Immature natural killer cell (primary cell): ENCODE measurements at places on chromosomes 1 and 21. TPM values are rescaled to one million over a fixed set of nuclear protein-coding genes. Genes with fewer than 3 reads are reported as not detected.

DNA sequence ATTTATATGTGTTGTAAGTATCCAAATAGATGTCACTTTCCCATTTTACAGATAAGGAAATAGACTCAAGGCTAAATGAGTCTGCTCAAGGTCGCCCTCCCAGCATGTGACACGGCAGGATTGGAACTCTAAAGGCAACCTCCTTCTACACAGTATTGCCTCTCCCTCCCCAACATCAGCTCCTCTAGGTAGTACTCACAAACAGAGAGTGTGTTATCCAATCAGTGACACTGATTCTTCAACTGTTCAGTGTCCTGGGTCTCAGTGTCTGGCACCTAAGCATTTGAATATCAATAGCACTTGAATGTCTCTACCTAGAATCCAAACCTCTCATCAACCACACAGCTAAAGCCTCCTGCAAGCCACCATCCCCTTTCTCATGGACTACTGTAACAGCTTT is 87.1 kb downstream of the DAB1 start:
- peaks cover 6% of the 10 kb centered on the region for H3K27me3 ChIP-seq
- H3K36me3 ChIP-seq = no peaks in the 10 kb centered on the region
- DNase-seq = no peak
- H3K27ac ChIP-seq = no peak overlapping the region
- H3K4me1 ChIP-seq = no peaks in the 10 kb centered on the region
- H3K4me3 ChIP-seq = no peak overlapping the region

GRCh38 chr1:2270260-2271100 is 42.4 kb downstream of the SKI start:
- no peaks in the 10 kb centered on the region for H3K36me3 ChIP-seq
- no peak overlapping the region for H3K27ac ChIP-seq
- peaks cover 15% of the 10 kb centered on the region for H3K4me1 ChIP-seq

- H3K36me3 ChIP-seq = peaks cover 8% of the 10 kb centered on the region
- no peak overlapping the region for H3K4me3 ChIP-seq
- peaks cover 22% of the 10 kb centered on the region for H3K27me3 ChIP-seq
Measured at GRCh38 chr21:44910229-44911067, 10.3 kb downstream of the ITGB2 start.

- DNase-seq = no peak
- H3K4me3 ChIP-seq = no peak overlapping the region
- H3K36me3 ChIP-seq = no peaks in the 10 kb centered on the region
Measured at GRCh38 chr1:47536646-47537118, 98.8 kb downstream of the FOXD2 start.

Gene MYOM3
- not detected for polyA plus RNA-seq

GRCh38 chr1:219416598-219417238 is 196.2 kb downstream of the ZC3H11B start:
- H3K27me3 ChIP-seq = peaks cover 1% of the 10 kb centered on the region
- no peak overlapping the region for H3K27ac ChIP-seq
- no peaks in the 10 kb centered on the region for H3K4me1 ChIP-seq
- no peaks in the 10 kb centered on the region for H3K36me3 ChIP-seq

DNA sequence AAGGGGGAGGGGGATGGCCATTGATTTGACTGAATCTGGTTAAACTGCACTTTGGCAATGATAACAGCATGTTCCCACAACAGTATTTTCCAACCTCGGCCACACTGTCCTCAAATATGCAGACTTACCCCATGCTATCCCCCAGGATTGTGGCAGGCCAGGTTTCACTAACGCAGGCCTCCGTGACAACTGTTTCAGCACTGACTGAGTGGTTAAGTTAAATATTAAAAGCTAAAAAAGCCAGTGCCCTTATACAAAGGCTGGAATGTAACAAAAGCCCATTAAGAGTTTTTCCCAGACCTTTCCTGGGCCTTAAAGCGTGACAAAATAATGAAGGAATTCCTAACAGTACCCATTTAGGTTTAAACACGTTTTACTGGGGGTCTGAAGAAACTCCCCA is 202.9 kb downstream of the USP25 start:
- no peaks in the 10 kb centered on the region for H3K36me3 ChIP-seq
- H3K27ac ChIP-seq = no peak overlapping the region
- H3K4me3 ChIP-seq = no peak overlapping the region
- H3K27me3 ChIP-seq = no peaks in the 10 kb centered on the region

- no peak for DNase-seq
- H3K27me3 ChIP-seq = no peaks in the 10 kb centered on the region
- no peaks in the 10 kb centered on the region for H3K4me1 ChIP-seq
- H3K27ac ChIP-seq = no peak overlapping the region
Measured at GRCh38 chr21:14243874-14244273, 27.9 kb downstream of the RBM11 start.

DNA sequence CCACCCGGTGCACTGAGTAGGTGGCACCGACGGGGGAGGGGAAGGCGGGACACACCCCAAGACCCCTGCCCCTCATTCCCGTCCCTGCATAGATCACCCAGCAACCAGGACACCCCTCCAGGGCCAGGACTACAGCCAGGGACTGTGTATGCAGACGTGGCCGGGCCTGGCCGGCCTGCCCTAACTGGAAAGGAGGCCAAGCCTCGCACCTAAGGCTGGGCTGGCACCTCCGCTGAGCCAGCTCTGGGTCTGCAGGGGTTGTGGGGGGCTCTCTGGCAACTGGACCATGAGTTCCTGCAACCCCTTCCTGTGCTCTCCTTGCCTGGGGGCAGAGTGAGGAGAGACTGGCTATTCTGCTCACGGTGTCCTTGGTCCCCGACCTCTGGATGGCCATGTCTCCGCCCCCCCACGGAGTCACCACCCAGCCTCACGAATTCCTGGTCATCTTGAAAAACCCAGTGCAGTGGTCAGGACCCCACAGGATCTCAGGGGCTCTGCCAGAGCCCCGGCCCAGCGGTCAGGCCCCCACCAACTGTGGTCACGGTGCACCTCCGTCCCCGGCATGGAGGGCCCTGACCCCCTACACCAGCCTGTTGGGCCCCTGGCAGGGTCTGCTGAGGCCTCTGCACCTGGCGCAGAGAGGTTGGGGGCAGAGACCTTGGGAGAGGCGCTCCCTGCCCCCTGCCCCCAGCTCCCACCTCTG is 1.1 kb upstream of the FNDC10 start:
- H3K36me3 ChIP-seq = no peaks in the 10 kb centered on the region
- peaks cover 5% of the 10 kb centered on the region for H3K4me1 ChIP-seq
- DNase-seq = no peak
- H3K4me3 ChIP-seq = peak overlapping the region; percentile 38
- H3K27ac ChIP-seq = no peak overlapping the region
- peaks cover 2% of the 10 kb centered on the region for H3K27me3 ChIP-seq

DNA sequence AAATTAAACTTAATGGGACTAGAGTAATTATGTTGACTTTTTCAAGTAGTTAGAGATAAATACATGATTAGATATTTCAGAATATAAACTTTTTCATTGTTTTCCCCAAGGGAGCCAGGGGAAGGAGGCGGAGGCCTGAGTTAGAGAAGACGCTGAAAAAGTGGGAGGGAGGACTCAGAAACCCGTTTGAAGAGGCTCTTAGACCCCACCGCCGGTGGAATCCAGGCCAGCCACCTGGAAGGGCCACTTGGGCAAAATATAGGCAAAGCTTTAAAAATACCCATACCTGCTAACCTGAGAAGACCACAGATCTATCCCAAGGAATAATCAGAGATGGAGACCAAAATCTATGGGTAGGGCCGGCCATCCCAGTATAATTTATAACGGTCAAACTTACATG is 242.6 kb downstream of the PTPRU start:
- H3K27me3 ChIP-seq = peaks cover 24% of the 10 kb centered on the region
- DNase-seq = no peak
- no peak overlapping the region for H3K27ac ChIP-seq
- no peak overlapping the region for H3K4me3 ChIP-seq

DNA sequence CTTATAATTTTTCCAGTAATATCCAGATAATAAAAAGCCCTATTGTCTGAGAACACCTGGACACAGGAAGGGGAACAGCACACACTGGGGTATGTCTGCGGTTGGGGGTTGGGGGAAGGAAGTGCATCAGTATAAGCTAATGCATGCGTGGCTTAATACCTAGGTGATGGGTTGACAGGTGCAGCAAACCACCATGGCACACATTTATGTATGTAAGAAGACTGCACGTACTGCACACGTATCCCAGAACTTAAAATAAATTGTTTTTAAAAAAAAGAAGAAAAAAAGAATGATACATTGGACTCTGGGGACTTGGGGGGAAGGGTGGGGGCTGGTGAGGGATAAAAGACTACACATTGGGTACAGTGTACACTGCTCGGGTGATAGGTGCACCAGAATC is 144.9 kb upstream of the C1orf174 start:
- H3K27me3 ChIP-seq = peaks cover 2% of the 10 kb centered on the region
- H3K27ac ChIP-seq = no peak overlapping the region

Gene SH2D5
- not detected for polyA plus RNA-seq

- no peak for DNase-seq
- peaks cover 37% of the 10 kb centered on the region for H3K4me1 ChIP-seq
- H3K27ac ChIP-seq = peak overlapping the region; percentile 99
- peak overlapping the region; percentile 90 for H3K4me3 ChIP-seq
- peaks cover 12% of the 10 kb centered on the region for H3K27me3 ChIP-seq
- peaks cover 9% of the 10 kb centered on the region for H3K36me3 ChIP-seq
Measured at GRCh38 chr1:212791261-212791675, 309 bp downstream of the NSL1 start.

- no peak for DNase-seq
Measured at GRCh38 chr1:87678266-87678665, 349.6 kb downstream of the LMO4 start.

DNA sequence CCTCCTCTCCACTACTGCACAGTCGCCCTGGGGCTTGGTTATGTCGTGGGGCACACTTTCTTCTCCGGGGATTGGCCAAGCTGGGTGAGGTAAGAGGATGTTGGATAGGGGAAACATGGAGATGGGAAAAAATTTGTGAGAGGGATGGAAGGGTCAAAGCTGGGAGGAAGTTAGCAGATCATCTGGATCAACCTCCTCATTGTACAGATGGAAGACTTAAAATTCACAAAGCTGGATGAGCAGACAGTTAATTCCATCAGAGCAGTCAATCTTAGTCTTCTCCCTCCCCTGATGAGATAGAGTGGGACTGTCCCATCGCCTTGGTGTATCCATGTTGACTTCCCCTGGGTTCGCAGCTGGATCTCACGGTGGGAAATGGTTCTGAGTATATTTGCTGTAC is 69.6 kb upstream of the CNTN2 start:
- DNase-seq = no peak
- no peak overlapping the region for H3K4me3 ChIP-seq
- no peak overlapping the region for H3K27ac ChIP-seq
- H3K36me3 ChIP-seq = no peaks in the 10 kb centered on the region
- H3K27me3 ChIP-seq = no peaks in the 10 kb centered on the region

- H3K27ac ChIP-seq = no peak overlapping the region
- H3K4me1 ChIP-seq = no peaks in the 10 kb centered on the region
- H3K4me3 ChIP-seq = no peak overlapping the region
- no peaks in the 10 kb centered on the region for H3K36me3 ChIP-seq
- DNase-seq = no peak
Measured at GRCh38 chr1:70039485-70039884, 165.9 kb downstream of the LRRC40 start.

Gene MRPS21
- 58.6 TPM for polyA plus RNA-seq

DNA sequence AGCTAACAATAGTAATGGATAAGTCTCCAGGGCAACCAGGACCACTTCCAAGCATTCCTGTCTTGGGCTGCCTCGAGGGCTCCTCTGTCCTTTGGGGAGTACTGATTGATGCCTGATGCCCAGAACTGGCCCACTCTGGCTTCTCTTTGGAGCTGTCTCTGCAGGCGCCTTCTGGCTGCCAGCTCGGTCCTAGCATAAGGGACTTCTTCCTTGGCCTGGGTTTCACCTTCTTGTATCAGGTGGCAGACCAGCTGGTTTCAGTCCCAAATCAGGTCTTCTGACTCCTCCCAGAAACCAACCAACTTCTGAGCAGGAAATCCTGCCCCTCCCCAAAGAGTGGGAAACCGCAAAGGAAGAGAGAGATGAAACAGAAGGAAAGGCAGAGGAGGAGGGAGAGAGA is 10.6 kb downstream of the G0S2 start:
- no peak overlapping the region for H3K4me3 ChIP-seq
- H3K36me3 ChIP-seq = peaks cover 4% of the 10 kb centered on the region
- peaks cover 17% of the 10 kb centered on the region for H3K4me1 ChIP-seq
- H3K27ac ChIP-seq = no peak overlapping the region
